ENCODE measurements at places on chromosomes 3 and 15.

- no peak for DNase-seq
These were observed 53.5 kb downstream of the DTWD1 start for GRCh38 chr15:49674370-49674769.

DNA sequence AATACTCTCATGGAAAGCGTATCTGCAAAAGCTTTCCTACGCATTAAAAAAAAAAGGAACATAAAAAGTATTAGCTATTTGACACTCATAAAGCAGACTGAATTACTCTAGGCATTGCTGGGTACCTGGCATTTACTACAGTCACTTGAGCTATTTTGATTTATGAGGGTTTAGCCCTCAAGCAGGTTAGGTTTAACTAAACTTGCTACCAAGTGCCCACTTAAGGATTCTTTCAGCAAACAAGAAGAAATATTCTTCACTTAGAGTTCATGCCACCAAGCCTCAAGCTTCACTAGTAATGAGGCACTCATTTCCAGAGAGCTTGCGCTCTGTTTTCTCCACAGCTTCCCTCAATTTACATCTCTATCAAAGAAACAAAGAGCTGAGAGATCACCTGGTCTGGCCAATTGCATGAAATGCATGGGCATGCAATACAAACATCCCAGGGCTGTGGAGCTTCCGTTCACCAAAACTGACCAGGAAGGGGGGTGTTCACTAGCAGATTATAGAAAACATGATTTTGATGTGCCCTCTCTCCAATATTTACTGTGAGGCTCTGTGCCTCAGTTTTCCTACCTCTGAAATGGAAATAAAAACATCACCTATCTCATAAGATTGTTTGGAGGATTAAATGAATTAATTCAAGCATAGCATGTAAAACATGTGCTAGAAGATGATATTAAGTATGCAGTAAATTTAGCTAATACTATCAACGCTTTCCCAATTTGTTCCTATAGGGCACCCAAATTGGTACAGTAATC is 217.3 kb downstream of the RORA start:
- no peak for DNase-seq

DNA sequence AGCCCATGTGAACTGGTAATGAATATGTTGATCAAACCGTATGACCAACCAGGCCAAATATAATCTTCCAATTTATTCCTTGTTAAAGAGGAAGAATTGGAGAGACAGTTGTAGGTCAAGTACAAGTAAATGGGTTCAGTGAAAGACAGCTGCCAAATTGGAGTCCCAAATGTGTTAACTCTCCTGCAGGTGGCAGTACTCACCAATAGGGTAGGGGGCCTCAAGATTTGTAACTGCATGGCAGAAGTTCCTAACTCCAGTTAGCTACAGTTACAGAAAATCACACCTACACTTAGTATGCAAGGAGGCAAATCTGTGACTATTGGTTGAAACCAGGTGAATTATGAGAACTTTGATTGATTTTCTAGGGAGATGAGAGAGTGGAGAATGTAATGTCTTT is 278.0 kb downstream of the ZBBX start:
- no peak for DNase-seq

- no peak for DNase-seq
These were observed 121.5 kb upstream of the LRRFIP2 start for GRCh38 chr3:37295925-37296324.

DNA sequence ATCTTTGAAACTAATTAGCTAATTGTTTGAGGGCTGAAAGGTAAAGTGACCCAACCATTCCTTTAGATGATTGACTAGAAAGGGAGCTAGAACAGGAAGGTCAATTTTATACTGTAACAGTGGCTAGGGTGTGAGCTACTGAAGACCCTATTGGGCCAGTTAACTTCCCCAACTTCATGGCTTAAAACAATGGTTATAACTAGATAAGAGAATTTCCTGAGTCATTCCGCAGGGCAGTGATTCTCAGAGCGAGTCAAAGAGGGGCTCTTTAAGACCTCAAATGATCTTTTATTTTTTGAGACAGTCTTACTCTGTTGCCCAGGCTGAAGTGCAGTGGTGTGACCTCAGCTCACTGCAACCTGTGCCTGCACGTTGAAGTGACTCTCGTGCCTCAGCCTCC is 33.7 kb upstream of the TTBK2 start:
- DNase-seq: no peak

GRCh38 chr3:119492128-119492527 is 6.2 kb upstream of the TIMMDC1 start:
- DNase-seq: no peak

DNA sequence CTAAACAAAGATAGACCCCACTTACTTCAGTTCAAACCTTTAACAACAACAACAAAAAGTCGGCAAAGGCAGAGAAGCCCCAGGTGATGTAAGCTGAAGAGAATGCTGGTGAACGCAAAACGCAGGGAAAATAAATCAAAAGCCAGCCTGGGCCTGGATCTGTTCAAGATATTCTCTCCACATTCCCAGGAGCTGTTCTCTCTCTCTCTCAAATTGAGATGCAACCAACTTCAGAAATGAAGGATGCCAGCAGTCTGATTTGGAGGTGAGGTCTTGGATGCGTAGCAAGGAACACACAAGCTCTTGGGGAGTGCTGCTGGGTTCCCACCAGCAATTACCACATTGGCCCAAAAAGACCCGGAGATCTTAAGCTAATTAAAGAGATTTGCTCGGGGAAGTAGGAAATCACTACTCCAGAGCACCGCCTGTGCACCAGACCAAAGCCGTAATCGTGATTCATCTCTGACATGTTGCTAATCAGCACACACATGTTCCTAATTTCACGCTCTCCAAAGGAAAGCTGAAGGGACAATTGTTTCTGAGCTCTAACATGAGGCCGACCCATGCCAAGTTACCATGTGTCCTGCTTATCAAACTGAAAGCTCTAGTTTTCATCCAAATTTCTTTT is 37.1 kb downstream of the IL17RD start:
- peak; percentile 94 for DNase-seq

GRCh38 chr15:90221246-90221900 is 12.4 kb downstream of the CIB1 start:
- DNase-seq: no peak

DNA sequence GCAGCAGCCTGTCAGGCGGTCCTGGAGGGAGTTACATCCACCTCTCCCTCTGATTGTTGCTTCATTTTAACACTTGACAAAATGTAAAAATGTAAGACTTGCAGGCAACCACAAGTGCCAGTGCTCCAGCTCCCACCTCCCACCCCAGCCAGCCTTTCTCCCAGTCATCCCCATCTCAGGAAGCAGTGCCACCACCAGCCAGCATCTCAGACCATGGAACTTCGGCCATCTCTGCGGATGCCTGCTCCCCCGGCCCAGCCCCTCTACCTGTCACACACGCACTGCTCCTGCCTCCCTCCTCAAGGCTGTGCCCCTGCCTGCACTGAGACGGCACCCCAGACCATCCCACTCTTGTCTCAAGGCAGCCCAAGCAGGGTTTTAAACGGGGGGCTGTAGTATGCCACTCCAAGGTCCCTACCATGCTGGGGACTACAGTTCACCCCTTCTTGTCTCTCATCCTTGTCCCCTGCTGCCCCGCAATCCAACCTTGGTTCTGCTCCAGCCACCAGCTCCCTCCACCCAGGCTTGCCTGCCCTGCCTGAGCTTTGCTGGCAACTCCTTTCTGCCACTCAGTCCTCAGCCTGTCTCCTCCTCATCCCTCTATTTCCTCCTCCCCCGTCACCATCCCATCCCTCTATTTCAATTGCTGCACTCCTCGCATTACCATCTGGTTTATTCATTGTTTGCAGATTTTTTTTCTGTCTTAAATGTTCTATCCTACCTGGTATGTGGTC is 85.8 kb downstream of the SNRK start:
- no peak for DNase-seq
